ENCODE measurements at places on chromosomes 16 and 17. TPM values are rescaled to one million over a fixed set of nuclear protein-coding genes. Genes with fewer than 3 reads are reported as not detected.

Gene NPIPA5
- total RNA-seq = 5.3 TPM

Gene NPIPB13
- 0.73 TPM for total RNA-seq

Gene TEX14
- total RNA-seq = 0.03 TPM

Gene SLC4A1
- total RNA-seq = not detected

Gene C16orf82
- not detected for total RNA-seq

Gene CCL4L2
- not detected for total RNA-seq

Gene CFAP97D1
- not detected for total RNA-seq

Gene DRC3
- 1.2 TPM for total RNA-seq

Gene XYLT1
- total RNA-seq = 16.0 TPM

All from smooth muscle cell of the pulmonary artery (primary cell).